Myocyte (in vitro differentiated cells): ENCODE measurements at places on chromosomes 1 and 21. TPM values are rescaled to one million over a fixed set of nuclear protein-coding genes. Genes with fewer than 3 reads are reported as not detected.
A peak's percentile ranks its signal among the peaks of the same experiment; 100 is the strongest.

GUCA2B gene
- not detected in 2 replicates for total RNA-seq

OR2M3 gene
- total RNA-seq = not detected in 2 replicates

FAM163A gene
- total RNA-seq = not detected in 2 replicates

RGSL1 gene
- total RNA-seq = not detected in 2 replicates

SPRR2B gene
- total RNA-seq = not detected in 2 replicates

DNA sequence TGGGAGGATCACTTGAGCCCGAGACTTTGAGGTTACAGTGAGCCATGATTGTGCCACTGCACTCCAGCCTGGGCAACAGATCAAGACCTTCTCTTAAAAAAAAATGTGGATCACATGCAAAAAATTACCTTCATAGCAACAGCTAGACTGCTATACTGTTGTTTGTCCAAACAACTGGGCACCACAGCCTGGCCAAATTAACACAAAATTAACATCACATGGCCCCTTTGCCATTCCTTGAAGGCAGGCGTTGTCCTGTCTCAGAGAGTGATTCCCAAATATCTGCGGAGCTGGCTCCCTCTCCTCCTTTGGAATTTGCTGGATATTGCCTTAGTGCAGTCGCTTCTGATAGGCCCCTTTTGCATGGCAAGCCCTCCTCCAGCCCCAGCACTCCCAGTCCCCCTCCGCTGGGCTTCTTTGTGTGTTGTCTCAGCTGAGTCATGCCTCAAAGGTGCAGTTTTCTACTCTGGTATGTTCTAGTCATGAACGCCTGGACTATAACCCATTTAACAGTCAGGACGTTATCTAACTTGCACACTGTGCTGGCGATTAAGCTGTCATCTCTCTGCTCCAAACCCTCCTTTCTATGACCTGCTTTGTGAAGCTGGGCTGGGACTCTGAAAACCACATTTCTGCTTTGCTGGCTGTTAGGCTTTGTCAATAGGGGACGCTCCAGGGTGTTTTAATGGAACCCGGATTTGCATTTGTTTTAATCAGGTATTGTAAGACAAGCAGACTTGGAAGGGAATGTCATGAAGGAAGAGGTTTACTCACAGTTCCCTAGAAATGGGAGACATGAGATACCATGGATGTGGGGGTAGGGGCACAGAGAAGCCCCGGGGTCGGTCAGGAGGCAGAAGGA lies 20.1 kb upstream of the HPCAL4 start:
- DNase-seq = no peak

GRCh38 chr1:18339161-18339560 lies 141.6 kb upstream of the KLHDC7A start:
- no peak for DNase-seq

DNA sequence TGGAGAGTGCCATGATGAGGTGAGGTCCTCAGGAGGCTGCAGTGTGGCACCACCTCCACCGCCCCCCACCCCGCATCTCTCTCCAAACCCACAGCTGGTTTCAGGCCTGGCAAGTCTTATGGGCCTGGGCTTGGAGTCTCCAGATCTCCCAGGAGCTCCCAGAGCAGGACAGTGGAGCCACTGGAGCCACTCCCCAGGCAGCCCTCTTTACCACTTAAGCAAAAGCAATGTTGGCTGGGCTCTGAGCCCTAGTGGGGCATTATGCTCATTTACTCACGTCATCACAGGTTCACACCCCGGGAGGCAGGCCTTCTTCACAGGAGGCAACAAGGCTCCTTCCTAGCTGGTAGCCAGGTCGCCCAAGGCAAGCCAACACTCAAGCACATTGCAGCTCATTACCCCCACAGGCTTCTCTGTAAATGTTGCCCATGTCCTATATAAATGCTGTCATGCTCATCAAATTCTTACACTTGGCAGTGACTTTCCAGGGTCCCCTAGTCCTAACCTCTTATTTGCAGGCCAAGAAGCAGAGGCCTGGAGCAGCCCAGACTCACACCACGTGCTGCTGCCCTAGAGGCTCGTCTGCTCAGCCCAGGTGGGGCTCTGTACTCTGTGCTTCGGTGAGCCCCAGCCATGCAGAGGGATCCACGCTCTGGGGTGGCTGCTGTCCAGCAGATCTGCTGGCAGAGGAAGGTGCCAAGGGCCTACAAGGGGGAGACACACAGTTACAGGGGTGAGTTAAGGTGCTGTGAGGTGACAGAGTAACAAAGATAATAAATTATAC lies 459.3 kb downstream of the MATN1 start:
- DNase-seq = no peak

DNA sequence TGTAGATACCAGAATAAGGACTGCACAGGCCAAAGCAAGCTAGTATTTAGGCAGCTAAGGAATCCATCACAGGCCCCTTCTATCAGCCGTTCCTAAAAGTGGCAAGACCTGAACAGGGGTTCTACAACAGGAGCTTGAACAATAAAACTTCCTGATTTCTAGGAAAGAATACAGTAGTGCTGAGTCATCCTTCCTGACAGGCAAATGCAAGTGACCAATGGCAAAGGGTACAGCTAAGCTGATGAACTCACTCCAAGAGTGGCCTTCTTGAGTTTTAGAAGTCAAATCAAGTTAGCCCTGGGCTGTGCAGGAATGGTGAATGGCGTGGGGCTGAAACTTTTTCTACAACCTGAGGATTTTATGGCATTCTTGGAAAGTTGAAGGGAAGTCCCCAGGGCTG lies 112.9 kb downstream of the GREM2 start:
- peak; percentile 36 for DNase-seq

DNA sequence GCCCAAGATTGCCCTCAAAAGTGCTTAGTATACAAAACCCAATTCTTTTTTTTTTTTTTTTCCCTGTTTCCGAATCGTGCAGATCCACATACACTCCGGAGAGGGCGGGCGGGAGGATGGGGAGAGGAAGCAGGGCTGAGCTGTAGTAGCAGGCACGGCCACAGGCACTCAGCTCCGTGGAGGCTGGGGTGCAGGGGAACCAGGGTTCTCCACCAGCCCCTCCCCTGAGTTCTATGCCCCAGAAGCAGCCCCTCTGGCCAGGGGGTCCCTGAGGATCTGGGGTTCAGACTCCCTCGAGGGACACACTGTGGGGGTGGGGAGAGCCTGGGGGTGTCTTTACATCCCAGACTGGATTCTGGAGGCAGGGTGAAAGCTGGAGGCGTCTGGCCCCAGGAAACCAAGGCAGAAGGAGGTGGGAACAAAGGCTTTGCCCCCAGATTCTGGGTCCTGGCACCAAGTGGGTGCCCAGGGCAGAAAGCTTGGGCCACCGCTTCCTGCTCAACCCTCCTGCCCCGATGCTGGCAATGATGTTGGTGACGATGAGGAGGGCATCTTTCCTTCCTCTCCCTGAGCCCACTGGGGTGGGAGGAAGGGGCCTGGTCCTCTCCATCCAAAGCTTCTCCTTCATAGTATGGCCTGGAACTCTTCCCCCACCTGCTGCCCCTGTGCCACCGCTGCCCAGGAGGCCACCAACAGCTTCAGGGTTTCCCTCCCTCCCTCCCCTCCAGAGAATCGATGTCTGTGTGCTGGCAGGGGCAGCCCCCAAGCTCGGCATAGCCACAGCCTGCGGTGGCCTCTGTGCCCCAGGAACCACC lies 106.4 kb upstream of the TARDBP start:
- DNase-seq = no peak

DNA sequence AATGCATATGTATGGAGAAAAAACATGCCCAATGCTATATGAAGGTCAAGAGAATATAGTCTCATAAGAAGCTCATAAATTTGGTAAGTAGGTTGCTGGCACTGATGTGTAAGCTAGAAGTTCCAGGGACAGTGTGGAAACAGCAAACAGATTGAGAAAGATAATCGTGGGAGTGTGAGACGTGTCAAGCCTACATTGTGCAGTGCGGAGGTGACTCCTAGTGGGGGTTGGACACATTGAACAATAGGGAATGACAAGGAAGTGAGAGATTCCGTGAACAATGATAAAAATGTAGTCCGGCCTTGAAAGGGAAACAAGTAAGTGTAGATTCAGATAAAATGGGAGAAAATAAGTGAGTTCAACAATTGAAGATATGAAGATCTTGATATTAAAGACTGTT lies 788.4 kb upstream of the PRMT6 start:
- no peak for DNase-seq

DNA sequence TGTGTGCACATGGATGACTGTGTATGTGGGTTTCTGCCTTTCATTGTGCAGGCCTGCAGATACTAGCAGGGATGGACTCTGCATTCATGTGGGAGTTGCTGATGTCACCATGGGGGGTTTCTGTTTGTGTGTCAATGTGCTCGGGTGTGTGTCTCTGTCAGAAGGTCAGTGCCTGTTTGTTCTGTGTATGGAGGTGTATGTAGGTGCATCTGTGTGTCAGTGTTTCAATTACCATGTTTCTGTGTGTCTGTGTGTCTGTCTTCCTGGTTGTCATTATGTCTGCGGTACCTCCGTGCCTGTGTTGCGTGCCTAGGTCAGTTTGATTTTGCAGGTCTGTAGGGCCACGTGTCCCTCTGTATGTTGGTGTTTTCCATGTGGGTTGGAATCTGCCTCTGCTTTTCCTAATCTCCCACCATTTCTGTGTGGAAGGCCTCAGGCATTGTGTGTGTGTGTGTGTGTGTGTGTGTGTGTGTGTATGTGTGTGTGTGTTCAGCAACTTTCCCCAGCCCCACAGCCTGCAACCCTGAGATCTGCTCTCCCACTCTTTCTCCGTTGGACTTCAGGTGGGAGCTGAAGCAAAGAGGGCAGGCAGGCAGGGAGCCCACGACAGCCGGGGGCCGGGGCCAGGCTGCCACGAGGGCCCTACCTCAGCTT lies 36.7 kb upstream of the WASF2 start:
- peak; percentile 30 for DNase-seq
